ENCODE measurements at places on chromosomes 2 and 18. TPM values are rescaled to one million over a fixed set of nuclear protein-coding genes. Genes with fewer than 3 reads are reported as not detected.

GRCh38 chr2:149611100-149611820, 23.7 kb upstream of the MMADHC start:
- no peaks in the 10 kb centered on the region for H3K36me3 ChIP-seq
- H3K4me3 ChIP-seq, result no peak overlapping the region
- H3K27ac ChIP-seq, result no peak overlapping the region

- no peaks in the 10 kb centered on the region for H3K27me3 ChIP-seq
- H3K27ac ChIP-seq, result peak overlapping the region; percentile 96
- H3K4me1 ChIP-seq, result peaks cover 11% of the 10 kb centered on the region
- peak overlapping the region; percentile 79 for H3K4me3 ChIP-seq
- no peaks in the 10 kb centered on the region for H3K36me3 ChIP-seq
- DNase-seq, result no peak
Measured at GRCh38 chr2:113757138-113757657, 756 bp upstream of the SLC35F5 start.

DNA sequence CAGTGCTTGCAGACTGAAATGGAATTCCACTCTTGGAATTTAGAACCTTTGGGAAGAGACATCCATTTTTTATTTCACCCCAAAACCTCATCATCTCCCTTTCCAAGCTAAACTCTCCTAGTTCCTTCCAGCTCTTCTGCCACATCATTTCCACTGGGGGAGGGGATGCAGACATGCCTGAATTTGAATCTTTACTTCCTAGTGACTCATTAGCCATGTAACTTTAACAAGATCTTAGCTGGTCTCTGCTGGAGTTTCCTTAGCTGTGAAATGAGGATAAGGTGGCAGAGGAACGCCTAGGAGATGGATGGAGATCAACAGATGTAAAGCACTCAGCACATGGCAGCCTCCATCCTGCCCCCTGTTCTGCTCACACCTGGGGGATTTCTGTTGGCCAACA, 266.8 kb downstream of the EN1 start:
- no peaks in the 10 kb centered on the region for H3K36me3 ChIP-seq
- no peak overlapping the region for H3K4me3 ChIP-seq
- no peak for DNase-seq
- H3K4me1 ChIP-seq, result no peaks in the 10 kb centered on the region

TMEM247 gene
- total RNA-seq, result not detected

GRCh38 chr18:54843314-54843713, 15.0 kb downstream of the RAB27B start:
- H3K27me3 ChIP-seq, result no peaks in the 10 kb centered on the region
- no peaks in the 10 kb centered on the region for H3K4me1 ChIP-seq
- H3K36me3 ChIP-seq, result no peaks in the 10 kb centered on the region
- H3K27ac ChIP-seq, result no peak overlapping the region
- H3K4me3 ChIP-seq, result no peak overlapping the region
- no peak for DNase-seq

IRS1 gene
- 7.1 TPM for total RNA-seq

GRCh38 chr18:61333271-61333745, at the start of gene CDH20:
Gene CDH20 (plus strand): TSS chr18:61333430.
- H3K27ac ChIP-seq, result no peak within 1 kb of the TSS
- H3K4me3 ChIP-seq, result no peak within 1 kb of the TSS
- H3K27me3 ChIP-seq, result no peaks in the 10 kb centered on the region

NPAS2 gene
- 10.1 TPM for total RNA-seq

HK2 gene
- 50.2 TPM for total RNA-seq

- no peak overlapping the region for H3K27ac ChIP-seq
- DNase-seq, result no peak
- no peaks in the 10 kb centered on the region for H3K36me3 ChIP-seq
Measured at GRCh38 chr2:30134582-30134981, 12.2 kb upstream of the YPEL5 start.

GRCh38 chr2:114762986-114763385, 320.5 kb downstream of the DPP10 start:
- no peaks in the 10 kb centered on the region for H3K27me3 ChIP-seq
- H3K36me3 ChIP-seq, result no peaks in the 10 kb centered on the region
- H3K4me1 ChIP-seq, result no peaks in the 10 kb centered on the region
- H3K4me3 ChIP-seq, result no peak overlapping the region

CENPA gene
- total RNA-seq, result not detected

HAAO gene
- total RNA-seq, result not detected

KCNK3 gene
- not detected for total RNA-seq

DNA sequence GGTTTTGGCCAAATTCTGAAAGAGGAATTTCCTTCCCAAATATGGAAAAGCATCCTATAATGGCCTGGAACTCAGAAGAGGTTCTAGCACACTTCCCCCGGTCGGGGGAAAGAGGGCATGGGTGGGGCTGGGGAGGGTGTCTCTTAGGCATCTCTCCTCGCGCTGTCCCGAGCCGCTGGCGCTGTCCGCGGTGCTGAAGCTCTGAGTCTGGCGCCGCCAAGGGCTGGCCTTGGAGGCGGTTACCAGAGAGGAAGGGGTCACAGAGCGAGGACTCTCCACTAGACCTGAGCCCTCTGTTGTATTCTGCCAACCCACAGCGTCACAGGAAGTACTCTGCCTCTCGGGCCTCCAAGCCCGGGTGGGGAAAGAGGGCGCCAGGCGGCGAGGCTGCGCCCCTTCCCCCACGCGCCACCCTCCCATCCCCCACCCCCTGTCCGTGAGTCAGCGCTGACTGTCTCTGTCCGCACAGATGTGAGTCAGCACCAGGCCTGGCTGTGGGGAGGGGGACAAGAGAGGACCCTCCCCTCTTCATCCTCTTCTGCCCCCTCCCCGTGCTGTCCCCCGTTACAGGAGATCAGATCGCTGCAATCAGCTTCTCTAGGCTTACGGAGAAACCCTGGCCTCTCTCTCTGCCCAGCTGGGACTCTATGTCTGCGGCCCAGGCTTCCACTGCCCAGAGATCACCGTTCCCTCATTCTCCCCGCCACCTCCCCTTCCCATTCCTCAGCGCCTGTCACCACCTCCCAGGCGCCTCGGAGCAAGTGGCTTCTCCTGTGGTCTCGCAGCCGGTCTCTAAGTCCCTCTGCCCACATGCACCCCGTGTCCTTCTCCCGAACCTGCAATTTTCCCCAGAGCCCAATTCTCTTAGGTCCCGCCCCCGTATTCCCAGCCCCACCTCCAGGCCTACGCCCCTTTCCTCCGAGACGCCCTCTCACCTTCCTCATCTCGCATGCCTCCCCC, 779 bp downstream of the PTPRN start:
- H3K4me3 ChIP-seq, result no peak overlapping the region
- H3K4me1 ChIP-seq, result no peaks in the 10 kb centered on the region
- no peak overlapping the region for H3K27ac ChIP-seq
- peaks cover 2% of the 10 kb centered on the region for H3K27me3 ChIP-seq
- peak; percentile 60 for DNase-seq

MPV17 gene
- total RNA-seq, result 66.0 TPM

DNA sequence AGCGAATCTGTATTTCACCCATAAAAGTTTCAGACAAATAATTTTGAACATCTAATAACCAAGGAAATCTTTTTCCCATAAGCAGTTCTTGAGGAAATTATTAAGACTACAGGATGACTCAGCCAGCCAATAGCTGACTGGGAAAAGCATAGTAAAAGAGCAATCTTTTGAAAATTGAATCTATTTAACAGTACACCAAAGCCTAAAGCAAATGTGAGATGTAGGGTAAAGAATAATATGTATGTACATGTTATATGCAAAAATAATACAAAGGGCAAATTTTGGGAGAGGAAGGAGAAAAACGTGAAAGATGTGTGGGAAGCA, 12.6 kb upstream of the KDSR start:
- no peak for DNase-seq
- peaks cover 7% of the 10 kb centered on the region for H3K4me1 ChIP-seq
- H3K36me3 ChIP-seq, result no peaks in the 10 kb centered on the region
- H3K27ac ChIP-seq, result no peak overlapping the region

DNA sequence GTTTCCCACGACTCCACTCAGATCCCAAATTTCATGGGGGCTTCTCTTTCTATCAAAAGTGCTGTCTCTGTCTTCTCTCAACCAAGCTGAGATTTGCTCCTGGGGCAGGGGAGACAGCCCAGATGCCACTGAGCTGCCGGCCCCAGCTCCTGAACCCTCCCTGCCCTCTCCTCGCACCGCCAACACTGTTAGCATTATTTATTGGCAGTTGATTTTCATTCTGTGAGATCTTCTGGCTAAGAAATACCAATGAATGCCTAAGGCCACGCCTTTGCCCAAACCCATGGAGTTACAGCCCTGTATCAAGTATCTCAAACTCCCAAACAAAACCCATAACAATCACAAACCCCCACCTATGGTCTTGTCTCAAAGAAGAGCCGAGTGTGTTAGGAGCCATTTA, 153.0 kb upstream of the TWIST2 start:
- H3K4me3 ChIP-seq, result no peak overlapping the region
- no peaks in the 10 kb centered on the region for H3K27me3 ChIP-seq
- DNase-seq, result no peak
- no peaks in the 10 kb centered on the region for H3K36me3 ChIP-seq
- no peak overlapping the region for H3K27ac ChIP-seq

POMC gene
- total RNA-seq, result 4.3 TPM

DNA sequence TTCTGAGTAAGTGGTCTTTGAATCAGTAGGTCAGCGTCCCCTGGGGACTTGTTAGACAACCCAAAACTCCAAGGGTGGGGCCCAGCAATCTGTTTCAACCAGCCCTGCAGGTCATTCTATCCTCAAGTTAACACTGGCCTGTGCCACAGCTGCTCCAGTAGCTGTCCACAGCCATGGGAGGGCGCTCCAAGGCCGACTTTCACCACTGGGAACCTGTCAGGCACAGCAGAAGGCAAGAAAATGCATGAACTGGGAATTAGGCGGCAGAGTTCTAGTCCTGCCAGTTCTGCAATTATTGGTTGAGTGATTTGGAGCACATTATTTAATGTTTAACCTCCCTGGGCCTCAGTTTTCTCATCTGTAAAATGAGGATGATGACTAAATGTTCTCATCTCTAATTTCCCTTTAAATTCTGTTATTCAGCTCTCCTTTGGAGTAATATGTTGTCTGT, 17.4 kb upstream of the MRPL33 start:
- H3K36me3 ChIP-seq, result no peaks in the 10 kb centered on the region
- H3K27me3 ChIP-seq, result no peaks in the 10 kb centered on the region
- no peak overlapping the region for H3K4me3 ChIP-seq
- H3K4me1 ChIP-seq, result no peaks in the 10 kb centered on the region

GRCh38 chr2:165573534-165574461, 104.3 kb downstream of the CSRNP3 start:
- H3K4me3 ChIP-seq, result no peak overlapping the region
- no peaks in the 10 kb centered on the region for H3K36me3 ChIP-seq
- no peak overlapping the region for H3K27ac ChIP-seq

EPB41L3 gene
- 12.5 TPM for total RNA-seq

DNA sequence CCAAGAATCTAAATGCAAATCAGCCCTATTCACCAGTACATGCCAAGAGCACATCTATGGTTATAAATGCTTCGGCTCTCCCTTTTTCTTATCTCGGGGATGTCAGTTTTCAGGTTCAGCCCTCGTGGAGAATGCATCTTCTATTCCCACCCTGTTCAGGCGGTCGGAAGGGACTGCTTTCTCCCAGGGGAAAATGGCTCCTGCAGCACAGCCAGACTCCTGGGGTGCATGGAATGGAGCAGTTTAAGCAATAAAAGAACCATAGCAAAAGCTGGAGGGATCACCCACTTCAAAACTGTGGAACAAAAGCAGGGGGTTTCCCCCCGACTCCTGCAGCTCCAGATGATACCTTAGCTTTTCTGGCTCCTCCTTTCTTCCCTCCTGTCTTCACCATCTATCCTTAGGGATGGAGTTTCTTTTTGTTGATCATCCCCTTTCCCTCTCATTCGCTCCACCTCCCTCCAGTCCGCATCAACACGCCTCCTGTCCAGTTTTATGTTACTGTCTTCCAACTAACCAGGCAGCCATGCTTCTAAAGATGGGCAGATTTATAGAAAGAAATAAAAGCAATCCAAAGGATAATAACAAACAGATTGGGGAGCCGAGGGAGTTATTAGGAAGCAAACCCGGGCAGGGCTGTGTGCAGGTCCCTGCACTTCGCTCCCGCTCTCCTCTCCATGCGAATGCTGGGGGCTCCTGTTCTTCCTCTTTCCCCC, 356.2 kb upstream of the SMIM21 start:
- no peaks in the 10 kb centered on the region for H3K36me3 ChIP-seq
- no peaks in the 10 kb centered on the region for H3K4me1 ChIP-seq
- no peaks in the 10 kb centered on the region for H3K27me3 ChIP-seq
- H3K4me3 ChIP-seq, result no peak overlapping the region

PXDN gene
- not detected for total RNA-seq

DNA sequence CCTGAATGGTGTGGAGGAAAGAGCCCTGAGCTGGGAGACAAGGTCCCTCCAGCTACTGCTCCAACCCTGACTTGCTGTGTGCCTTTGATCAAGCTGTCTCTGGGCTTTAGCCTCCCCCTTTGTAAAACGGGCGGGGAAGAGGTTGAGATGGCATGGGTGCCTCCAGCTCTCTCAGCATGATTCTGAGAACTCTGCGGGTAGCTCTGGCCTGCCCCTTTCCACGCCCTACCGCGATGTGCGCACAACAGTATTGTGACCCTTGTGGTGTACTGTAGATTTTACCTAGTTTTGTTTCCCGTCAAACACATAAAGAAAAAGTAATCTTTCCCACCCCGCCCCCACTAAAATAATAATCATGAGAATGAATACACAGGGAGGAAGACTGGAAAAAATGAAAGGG, 5.3 kb downstream of the CD8A start:
- H3K27me3 ChIP-seq, result no peaks in the 10 kb centered on the region
- H3K27ac ChIP-seq, result no peak overlapping the region
- H3K36me3 ChIP-seq, result no peaks in the 10 kb centered on the region
- DNase-seq, result no peak

B3GNT7 gene
- 0.43 TPM for total RNA-seq

GRCh38 chr2:8656160-8656641, 25.7 kb upstream of the ID2 start:
- H3K36me3 ChIP-seq, result no peaks in the 10 kb centered on the region
- H3K4me3 ChIP-seq, result no peak overlapping the region
- H3K4me1 ChIP-seq, result no peaks in the 10 kb centered on the region

PRKAG3 gene
- not detected for total RNA-seq

GRCh38 chr2:77028032-77028600, 494.1 kb downstream of the LRRTM4 start:
- no peak for DNase-seq
- H3K27me3 ChIP-seq, result no peaks in the 10 kb centered on the region
- H3K4me3 ChIP-seq, result no peak overlapping the region
- H3K27ac ChIP-seq, result no peak overlapping the region
